ENCODE measurements at places on chromosomes 16 and 17.

DNA sequence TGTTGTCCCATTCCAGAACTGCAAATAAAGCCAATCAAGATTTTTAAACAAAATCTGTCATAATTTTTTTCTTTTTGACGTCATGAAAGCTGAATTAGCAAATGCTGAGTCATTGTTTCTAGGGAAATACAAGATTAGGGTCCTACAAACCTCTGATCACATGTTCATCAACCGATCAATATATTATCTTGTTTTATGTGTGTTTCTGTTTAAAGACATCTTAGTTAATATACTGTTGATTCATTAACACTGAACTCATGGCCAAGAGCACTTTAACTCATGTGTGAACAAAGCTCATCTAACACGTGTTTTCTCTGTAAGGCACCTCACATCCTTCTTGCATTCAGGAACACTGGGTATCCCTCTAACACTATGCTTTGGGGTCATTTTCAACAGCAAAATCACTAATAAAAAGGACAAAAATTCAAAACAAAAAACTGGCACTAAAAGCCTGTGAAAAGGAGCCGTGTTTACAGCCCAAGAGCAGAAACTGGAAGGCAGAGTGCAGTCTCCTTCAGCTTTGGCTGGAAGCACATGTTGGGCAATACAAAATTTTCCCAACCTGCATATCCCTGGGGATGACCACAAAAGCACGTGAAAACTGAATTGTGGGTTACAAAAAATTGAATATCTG, 102.5 kb downstream of the PARN start:
- no peak for DNase-seq

- DNase-seq: peak; percentile 93
Measured at GRCh38 chr17:48107137-48108055, at the start of gene SNX11. SNX11 (plus strand) TSS chr17:48107766; CDS start chr17:48112044, 4,278 bp downstream.

- DNase-seq: peak; percentile 41
Measured at GRCh38 chr17:79789943-79790804, 6.7 kb downstream of the CBX8 start.

DNA sequence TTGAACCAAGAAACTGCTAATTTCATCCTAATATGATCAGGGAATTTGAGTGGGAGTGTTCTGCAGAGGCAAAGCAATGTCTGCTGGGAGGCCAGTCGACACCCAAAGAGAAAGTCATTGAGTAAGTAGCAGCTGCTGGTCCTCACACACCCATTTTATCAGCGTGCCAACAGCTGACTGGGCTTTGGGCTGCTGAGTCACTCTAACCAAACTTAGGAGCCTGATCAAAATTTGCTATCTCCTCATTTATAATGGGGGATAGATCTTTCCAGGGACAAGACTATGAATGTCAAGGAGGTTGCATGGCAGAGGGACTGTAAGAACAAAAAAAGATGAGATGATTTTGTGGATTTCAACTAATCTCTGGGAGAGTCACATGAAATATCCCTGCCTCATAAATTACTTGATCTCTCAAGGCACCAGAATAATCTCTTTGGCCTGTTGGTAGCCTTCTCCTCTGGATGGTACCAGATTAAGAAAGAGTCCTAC, 32.9 kb downstream of the CPSF4L start:
- no peak for DNase-seq

DNA sequence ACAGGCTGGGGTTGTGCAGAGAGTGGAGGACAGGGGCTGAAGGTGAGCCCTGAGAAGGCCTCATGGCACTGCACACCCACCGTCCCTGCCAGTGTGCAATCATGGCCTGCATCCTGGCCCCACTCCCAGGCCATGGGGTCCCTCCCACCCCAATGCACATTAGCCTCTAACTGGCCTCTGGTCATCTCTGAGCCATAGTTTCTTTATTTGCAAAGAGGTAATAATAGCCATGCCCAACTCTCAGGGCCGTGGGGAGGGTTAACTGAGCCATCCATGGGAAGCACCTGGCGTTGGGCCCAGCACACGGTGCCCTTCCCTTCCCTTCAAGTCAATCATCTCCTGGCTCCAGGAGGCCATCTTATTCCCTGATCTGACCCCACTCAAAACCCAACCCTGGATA, 10.8 kb upstream of the ITGA3 start:
- no peak for DNase-seq

- no peak for DNase-seq
Measured at GRCh38 chr17:49191409-49191916, 18.9 kb downstream of the GNGT2 start.

DNA sequence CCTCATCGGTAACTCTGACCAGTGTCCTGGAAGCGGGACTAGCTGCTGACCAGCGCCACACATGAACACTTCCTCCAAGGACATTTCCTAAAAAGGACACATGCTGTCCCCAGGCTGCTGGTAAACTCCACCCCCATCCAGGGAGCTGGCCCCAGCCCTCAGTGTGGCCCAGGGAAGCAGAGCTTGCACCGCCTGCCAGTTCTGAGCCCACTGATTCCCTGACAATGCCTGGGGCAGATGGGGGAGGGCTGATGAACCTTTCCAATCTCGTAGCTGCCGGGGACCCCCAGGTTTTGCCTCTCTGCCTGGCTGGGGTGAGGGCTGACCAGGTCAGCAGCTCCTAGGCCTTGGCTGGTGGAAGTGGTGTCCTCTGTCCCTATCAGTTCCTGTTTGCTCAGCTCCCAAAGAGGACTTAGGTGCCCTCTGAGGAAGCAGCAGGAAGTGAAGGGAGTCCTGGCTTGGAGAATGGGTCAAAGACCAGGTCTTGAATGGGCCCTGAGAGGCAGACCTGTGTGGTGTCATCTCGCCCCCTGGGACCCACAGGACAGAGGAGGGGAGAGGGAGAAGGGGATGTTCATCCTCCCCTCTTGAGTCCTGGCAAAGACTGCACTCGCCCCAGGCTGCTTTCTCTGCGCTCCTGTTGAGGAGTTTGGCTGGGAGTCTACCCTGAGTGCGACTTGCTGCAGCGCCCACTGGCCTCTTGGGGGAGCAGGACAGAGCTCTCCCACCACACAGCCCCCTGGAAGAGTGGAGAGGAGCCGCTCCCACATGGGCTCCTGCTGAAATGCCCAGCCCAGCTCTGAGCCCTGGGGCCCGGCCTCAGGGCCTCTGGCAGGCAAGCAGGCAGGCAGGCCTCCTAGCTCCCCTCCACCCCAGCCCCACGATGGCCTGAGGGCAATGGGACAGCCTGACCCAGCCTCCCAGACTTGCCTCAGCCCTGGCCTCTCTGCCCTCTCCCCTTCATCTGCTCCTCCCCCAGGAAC, 16.8 kb downstream of the PDK2 start:
- no peak for DNase-seq

- DNase-seq: no peak
Measured at GRCh38 chr16:81004646-81005353, 1.9 kb downstream of the CMC2 start.

DNA sequence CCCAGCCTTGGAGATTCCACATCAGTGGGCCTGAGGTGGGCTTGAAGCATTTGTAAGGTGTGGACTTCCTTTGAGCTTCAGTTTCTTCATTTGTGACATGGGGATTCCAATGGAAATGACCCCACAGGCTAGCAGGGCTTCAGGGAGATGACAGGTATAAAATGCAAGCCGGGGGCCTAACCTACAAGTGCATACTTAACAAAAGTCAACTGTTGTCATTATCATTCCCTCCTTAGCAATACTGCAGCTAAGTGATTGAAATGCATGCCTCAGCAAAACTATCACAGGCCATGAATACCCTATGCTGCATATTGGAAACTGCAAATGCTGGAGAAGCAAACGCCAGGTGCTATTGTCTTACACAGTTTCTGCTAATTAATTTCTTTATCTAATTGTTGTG, 19.8 kb downstream of the CCL4 start:
- DNase-seq: no peak

- no peak for DNase-seq
Measured at GRCh38 chr17:82195675-82196672, 16.7 kb downstream of the CCDC57 start.

Data from stimulated activated CD4-positive, alpha-beta T cell treated with anti-CD3 and anti-CD28 coated beads, Interleukin-12 subunit alpha, Interleukin-12 subunit beta, amount 100 ng/mL, for 4 hours (primary cell).